ENCODE measurements at places on chromosomes 7 and 10.

GRCh38 chr10:16853201-16853600, 36.0 kb upstream of the RSU1 start:
- no peak for DNase-seq

GRCh38 chr10:124143721-124144120, 50.3 kb upstream of the CHST15 start:
- no peak for DNase-seq

DNA sequence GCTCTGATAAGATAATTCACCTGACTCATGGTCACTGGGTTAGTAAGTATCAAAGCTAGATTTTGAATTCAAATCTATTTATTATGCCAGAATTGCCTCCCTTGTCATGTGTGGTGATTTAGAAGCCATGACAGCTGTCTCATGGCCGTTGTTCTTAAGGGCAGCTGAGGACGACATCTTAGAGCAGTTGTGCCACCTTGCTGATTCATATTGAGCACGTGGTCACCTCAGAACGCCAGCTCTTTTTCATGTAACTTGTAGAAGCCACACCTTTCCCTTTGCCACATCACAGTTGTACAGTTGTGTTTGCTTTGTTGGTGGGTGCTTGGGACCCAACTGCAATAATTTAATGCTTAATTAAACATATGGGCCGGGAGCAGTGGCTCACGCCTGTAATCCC, 4.3 kb upstream of the PIK3AP1 start:
- no peak for DNase-seq

DNA sequence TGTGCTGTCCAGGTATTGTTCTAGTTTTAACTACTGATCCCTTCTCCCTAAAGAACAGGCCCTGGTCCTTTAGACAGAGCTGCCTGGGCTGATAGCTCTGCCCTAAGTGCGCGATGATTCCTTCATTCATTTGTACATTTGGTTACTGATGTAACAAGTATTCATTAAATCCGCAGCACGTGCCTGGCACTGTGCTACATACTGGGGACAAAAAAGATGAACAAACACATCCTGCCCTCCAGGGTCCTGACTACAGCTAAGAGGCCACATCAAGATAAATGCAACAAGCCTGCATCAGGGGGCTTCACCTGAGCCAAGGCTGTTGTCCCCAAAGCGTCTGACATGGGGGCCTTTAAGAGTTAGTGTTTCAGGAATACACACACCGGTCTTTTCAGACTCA, 99.0 kb upstream of the PODXL start:
- DNase-seq: no peak

- DNase-seq: peak; percentile 6
Measured at GRCh38 chr10:114822444-114823076, 980 bp downstream of the FHIP2A start.

DNA sequence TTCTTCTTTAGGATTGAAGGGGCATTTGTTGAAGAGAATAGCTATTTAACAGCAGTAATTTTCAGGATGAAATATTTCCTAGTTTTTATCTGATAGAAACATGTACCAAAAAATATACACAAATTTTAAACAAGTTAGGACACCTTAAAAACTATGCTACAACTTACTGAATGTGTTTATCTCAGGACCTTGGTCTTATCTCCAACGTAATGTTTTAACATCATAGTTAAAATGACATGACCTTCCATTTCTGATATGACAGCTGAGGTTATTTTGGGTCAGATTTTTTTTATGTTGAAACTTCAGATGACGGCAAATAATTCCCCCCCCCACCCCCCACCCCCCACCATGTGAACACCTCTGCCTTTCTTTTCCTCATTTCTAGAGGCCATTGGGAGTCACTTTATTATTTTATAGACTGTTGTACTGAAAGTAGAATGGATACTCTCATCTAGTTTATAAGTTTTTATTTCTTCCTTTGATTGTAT, 8.0 kb downstream of the MRLN start:
- no peak for DNase-seq

DNA sequence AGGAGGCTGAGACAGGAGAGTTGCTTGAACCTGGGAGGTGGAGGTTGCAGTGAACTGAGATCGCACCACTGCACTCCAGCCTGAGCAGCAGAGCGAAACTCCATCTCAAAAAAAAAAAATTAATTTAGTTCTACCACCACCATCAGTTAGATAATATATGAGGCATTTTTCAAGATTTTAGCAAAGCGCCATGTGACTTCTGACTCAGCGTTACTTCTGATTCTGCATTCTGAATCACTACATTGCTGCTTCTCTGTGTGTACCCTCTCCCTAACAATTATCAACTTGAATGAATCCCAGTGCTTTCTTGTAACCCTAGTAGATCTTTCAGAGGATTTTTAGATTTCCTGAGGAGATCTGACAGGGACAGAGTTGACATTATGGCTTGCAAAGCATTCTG, 176.8 kb upstream of the SORCS1 start:
- DNase-seq: no peak

DNA sequence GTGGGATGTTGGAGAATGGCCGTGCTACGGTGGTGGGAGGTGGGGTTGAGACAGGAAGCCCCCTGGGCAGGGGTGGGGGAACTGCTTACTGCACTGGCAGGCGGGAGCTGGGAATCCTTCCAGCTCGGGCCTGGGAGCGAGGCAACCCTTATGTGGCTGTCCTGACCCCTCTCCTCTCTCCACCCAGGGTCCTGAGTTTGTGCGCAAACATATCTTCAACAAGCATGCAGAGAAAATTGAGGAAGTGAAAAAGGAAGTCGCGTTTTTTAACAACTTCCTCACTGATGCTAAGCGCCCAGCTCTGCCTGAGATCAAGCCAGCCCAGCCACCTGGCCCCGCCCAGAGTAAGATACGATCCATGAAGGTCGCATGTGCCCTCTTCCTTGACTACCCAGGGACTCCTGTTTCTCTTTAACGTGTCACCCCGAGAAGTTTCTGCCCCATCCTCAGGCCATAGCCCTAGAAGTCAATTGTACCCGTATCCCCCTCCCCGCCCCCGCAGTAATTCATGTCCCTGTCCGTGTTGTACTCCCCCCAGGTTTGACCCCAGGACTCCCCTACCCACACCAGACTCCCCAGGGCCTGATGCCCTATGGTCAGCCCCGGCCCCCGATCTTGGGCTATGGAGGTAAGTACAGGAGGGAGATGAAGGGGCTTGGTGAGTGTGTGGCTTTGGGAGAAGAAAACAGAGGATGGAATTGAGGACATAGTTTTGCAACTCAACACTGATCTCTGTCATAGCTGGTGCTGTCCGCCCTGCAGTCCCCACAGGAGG, 1.8 kb downstream of the UFSP1 start:
- DNase-seq: no peak

- no peak for DNase-seq
Measured at GRCh38 chr7:76267894-76268183, 34.6 kb upstream of the HSPB1 start.
